Head of caudate nucleus (tissue), 42 donors: ENCODE measurements at places on chromosomes 2 and 18.

DNA sequence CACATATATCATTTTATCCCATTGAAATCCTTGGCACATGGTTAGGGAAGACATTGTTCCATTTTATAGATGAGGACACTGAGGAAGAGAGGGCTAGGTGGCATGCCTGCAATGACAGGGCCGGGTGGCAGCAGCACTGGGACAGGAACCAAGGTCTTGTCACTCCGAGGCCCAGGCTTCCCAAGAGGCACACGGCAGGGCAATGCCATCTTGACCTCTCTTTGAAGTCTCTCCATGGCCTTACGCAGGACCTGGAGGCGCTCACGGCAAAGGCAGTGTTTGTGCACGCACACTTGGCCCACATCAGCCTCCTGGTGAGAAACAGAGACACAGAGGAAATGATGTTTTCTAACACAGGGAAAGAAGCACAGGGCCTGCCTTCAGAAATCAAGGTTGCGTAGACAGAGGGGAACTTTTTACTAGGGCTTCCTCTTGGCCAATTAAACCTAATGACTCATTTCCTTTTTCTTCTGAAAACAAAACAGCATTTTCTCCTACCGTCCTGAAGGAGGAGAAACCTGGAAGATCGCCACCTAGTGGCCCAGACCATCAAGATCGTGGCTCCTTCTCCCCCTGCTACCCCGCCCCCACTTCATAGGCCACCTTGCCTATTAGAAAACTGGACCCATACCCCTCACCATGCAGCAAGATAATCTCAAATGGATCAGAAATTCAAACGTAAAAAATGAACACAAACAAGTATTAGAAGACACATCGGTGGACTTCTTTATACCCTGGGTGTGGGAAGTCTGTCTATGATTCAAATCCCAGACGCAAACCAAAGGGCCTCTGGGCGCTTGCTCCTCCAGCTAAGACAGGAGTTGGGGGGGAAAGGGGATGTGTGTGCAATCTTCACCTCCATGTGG lies 74.6 kb upstream of the SP3 start:
- peak; percentile 78 for DNase-seq

- DNase-seq, result no peak
Measured at GRCh38 chr2:9799011-9799596, 44.2 kb upstream of the TAF1B start.

DNA sequence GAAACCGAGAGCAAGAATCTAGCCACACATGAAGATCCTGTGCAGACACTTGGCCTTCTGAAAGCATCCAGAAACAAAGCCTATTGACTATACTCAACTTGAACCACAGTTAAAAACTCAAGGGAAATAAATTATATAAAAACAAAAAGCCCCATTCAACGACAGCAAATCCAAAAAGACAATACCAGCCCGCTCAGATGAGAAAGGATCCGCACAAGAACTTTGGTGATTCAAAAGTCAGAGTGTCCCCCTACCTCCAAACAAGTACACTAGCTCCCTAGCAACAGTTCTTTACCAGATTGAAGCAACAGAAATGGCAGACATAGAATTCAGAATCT lies 163.2 kb downstream of the WDPCP start:
- DNase-seq, result no peak

DNA sequence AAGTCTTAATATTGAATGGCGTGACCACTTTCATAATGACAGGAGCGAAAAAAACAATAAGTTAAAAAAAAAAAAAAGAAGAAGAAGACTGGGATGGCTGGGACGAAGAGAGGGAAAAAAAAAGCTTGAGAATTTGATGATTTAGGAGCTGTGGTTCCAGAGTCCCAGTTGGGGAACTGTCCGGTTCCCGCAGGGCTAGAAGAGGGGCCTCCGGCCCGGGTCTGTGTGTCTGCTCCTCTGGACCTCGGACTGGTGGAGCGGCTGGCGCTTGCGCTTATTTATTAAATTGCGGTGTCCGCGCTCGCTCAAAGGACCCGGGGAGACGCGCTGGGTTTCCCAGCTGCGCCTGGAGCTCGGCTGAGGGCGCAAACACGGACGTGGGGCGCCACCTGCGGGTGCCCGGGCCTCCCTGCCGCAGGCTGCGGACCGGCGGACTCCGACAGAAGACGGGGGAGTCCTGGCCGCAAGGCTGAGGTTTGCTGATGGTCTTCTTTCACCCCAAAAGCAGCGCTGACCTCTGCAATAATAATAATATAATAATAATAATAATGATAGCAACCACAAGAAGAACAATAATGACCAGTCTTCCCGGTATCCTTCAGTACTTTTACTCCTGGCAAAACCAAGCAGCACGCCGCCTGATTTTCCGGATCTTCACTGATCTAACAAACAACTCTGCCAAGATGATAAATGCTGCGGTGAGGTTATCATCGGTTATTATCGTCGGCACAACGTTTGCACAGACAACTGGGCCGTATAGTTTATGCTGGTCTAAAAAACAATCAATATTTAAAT lies at the start of gene CBLN2:
Gene CBLN2 (minus strand): TSS at position 251 of the 795 bp plus-strand sequence. CDS start 2,182 bp downstream, outside the sequence.
- DNase-seq, result peak; percentile 76

DNA sequence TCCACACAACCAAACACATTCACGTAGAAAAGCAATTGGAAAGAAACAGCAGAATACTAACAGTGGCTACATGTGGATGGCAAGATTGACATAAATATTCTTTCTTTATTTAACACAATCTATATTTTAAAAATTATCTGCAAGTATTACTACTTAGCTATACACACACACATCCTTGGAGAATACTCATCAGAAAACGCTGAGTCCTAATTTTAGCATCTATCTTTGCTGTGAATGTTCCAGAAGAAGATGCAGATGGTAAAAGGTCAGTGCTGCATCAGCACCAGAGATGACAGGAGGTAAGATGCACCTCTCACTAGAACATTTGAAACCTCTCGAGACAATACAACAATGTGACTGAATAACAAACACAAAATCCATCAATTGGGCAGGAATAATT lies 148.5 kb downstream of the L3MBTL4 start:
- no peak for DNase-seq

DNA sequence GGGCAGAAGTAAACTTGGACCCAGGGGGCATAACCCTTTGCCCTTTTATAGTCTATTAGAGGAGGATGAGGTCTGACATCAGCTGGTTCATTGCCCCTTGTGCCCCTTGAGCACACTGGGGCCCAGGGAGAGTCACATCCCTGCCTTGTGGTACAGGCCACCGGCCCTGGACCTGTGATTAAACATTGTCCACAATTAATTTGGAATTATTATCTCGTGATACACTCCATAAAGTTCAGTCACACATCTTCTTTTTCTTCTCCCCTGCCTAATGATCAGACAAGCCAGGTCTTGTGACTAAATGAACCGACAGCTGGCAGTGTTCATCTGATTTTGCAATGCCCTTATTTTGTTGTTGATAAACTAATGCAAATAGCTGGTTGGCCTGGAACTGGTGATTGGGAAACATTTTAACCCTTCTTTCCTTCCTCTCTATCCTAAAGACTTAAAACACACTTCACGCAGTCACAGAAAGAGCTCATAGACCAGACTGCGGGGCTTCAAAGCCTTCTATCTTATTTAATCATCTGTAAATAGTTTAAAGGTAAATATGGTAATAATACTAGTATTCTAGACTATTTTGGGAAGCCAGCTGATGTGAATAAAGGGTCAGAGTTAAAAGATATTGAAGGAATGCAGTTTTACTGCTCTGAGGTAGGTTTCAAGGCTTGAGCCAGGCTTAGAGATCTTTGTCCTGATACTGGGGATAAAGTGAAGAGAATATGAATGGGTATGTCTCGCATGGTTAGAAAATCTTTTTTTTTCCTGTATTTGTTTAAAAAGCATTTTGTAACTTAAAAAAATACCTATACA lies 13.4 kb downstream of the IL1R1 start:
- DNase-seq, result no peak

DNA sequence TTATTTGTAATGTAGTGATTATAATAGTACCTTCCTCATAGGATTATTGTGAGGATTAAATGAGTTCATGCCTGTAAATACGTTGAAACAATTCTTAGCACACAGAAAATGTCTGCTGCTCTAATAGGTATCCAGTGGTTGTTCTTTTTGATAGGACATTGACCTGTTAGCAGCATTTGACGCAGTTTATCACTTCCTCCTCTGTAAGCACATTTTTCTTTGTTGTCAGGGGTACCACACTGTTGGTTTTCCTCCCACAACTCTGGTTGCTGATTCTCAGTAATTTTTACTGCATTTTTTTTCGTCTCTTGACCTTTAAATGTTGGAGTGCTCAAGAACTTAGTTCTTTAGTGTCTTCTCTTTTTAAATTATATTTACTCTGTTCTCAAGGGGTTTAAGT lies 15.4 kb downstream of the PPM1B start:
- DNase-seq, result no peak

GRCh38 chr2:217218269-217219163 lies 358.7 kb upstream of the TNP1 start:
- no peak for DNase-seq

DNA sequence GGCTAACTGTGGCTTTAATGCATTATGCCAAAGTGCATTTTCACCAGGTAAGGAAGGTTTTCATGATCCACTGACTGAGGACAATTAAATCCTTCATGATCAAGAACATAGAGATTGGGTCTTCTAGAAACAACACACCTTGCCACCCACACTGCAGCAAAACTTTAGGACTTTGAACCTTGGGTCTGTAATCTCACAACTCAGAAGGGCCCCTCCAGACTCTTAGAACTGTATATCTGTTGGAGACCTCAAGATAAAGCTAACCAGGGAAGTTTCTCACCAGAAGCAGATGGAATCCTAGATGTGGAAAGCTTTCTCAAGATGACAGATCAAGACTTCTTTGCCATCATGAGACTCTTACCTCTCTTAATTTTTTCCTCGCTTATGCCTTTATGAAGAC lies 42.5 kb upstream of the MAT2A start:
- no peak for DNase-seq

GRCh38 chr18:54742659-54743604 lies 85.3 kb upstream of the RAB27B start:
- DNase-seq, result no peak

- no peak for DNase-seq
Measured at GRCh38 chr2:124478761-124479160, 453.7 kb downstream of the CNTNAP5 start.

DNA sequence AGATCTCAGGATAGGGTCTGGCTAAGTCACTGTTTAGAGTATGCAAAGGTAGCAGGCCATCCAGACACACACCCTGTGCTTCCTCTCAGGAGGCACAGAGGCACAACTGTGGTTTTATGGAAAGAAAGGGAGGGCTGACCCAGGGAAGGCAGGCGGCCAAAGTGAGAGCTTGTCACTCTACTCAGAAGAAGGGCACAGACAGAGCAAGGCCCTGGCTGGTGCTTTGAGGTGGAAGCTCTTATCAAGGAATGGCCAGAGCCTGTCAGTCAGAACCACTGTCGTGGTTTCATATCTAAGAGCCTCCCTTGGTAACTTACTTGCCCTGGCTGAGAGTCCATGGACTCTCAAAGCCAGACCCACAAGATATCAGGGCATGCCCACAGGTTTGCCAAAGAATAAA lies 40.7 kb downstream of the SLC9A2 start:
- DNase-seq, result no peak

DNA sequence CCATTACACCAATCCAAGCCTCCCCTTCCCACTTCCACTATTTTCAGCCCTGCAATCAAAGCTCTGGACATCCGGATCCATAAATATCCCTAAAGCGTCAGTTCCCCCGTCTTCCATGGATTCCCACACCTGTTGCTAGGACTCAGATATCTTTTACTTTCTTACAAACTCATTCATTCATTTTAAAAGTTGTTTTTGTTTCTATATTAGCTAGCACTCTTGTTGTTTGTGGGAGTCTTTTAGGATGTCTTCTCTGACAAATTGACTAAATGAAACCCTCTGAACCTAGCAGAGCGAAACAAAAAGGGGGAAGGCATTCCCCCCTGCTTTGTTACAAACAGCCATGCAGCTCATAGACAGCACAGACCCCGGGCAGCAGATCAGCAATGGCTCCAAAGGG lies 9.0 kb upstream of the NBAS start:
- DNase-seq, result no peak

DNA sequence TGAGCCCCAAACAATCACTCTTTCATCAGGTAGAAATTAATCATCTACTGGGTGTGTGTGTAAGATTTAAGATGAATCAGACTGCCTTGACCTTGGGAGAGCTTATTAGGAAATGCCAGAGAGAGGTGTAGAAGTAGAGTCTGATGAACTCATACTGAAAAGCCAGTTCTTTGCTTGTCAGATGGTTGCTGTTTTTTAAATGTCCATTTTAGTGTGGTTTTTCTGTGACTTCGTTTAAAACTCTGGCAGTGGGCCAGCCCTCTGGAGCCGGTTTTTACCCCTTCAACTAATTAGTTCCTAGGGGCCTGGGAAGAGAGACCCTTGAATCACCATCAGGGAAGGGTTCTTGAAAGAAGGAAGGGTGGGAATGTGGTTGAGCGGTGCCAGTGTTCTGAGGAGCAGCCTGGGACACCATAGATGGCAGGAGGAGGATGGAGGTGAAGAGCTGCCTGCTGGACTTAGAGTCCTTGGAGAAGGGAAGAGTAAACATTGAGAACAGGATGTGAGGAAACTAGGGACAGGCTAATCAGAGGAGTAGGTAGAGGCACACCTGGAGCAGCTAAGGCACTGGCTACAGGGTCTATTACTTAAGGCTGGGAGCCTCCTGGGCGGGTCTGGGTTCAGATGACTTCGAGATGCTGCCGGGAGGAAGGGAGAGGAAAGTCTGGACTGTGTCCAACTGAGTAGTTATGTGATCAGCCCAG lies 66.1 kb downstream of the LRRFIP1 start:
- no peak for DNase-seq

- DNase-seq, result no peak
Measured at GRCh38 chr2:76008001-76008702, 297.4 kb upstream of the GCFC2 start.

DNA sequence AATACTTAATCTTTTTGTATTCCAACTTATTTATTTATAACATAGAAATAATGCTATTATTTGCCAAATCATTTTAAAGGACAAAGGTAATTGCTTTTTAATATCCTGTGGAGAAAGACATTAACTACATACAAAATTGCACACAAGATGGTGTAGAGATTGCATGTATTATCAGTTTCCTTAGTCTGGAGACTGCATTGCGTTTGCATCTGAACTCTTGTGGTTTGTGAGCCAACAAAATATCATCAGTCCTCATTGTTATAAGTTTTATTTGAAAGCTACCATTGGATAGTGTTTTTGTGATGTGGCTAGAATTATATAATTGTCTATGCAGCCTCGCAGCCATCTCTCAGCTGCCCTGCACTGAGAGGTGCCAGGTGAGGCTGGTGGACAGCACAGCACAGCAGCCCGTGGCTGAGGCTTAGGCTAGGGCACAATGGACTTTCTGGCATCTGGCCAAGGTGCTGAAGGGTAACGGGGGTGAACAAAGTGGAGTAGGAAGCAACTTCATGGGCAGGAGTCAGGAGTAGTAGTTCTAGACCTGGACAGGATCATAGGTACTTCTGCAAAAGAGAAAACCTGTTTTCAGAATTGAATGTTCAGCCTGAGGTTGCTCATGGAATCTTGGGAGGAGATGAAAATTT lies 15.1 kb downstream of the RASGRP3 start:
- no peak for DNase-seq

DNA sequence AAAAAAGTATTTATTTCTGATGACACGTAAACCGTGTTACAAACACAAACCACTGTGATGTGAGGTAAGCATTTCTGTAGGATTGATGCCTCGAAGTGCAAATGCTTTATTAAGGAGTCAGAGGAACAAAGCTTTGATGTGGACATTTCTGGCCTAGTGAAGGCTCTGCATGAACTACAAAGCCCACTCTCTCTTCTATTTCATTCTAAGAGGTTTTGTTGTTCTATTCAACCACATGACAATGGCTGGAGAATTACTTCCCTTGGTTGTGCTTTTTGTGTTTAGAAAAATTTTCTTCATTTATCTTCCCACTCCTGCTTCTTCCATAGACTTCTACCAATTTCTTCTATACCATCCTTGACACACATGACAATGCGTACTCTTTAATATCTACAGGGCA lies 125.7 kb upstream of the CCDC195 start:
- no peak for DNase-seq
